ENCODE measurements at places on chromosomes 2 and 18.

DNA sequence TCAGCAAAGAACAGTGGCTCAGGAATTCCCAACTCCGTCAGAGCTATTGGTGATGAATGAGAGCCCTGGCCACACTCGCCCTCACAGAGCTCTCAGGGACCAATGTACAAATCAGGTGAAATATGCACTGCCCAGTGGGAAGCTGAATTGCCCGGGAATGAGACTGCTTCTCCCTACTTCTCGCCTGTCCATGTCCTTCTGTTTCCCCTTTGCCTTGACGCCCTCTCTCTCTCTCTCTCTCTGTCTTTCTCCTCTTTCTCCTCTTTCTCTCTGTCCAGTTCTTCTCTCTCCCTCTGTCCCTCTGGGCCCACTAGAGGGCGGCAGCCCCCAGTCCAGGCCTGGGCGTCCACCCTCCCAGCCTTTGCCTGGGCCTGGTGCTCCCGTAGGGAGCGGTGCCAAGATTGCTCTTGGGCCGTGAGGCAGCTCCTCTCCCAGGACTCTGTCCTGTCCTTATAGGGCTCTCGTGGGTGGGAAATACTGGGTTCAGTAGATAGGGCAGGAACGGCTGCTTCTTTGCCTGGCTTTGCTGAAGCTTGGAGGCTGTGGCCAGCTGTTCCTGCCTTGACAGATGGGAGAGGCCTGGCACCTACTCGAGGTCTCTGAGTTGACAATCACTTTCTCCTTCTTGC is 28.4 kb upstream of the PUM2 start:
- no peak for DNase-seq

DNA sequence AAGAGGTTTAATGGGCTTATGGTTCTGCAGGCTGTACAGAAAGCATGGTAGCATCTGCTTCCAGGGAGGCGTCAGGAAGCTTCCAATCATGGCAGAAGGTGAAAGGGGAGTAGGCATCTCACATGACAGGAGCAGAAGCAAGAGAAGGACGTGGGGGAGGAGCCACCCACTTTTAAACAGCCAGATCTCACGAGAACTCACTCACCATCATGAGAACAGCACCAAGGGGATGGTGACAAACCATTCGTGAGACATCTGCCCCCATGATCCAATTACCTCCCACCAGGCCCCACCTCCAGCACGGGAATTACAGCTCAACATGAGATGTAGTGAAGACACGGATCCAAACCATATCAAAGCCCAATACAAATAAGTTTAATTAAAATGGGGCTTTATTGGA is 113.8 kb downstream of the ATL2 start:
- DNase-seq, result no peak

DNA sequence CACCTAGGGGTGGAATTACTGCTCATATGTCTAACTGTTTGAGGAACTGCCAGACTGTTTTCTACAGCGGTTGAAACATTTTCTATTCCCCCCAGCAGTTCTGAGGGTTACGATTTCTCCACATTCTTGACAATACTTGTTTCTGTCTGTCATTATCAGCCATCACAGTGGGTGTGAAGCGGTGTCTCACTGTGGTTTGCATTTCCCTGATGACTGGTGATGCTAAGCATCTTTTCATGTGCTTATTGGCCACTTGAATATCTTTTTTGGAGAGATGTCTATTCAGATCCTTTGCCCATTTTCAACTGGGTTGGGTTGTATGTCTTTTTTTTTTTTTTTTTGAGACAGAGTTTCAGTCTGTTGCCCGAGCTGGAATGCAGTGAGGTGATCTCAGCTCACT is 63.0 kb downstream of the ADNP2 start:
- DNase-seq, result no peak

DNA sequence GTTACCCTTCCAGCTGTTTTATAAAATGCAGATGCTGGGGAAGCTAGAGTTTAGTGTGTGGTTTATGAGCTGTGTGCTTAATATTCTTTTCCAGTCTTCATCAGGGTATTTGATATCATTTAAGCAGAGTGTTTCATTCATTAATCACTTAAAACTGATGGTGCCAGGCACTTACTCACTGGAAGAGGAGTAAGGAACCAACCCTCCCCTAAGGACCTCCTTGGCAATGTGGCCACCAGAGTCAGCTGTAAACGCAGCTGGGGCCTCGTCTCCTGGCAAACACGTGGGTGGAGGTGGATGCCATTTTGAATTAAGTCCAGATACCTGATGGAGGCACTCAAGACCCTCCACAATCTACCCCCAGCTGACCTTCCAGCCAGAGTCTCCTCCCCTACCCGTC is 331.6 kb downstream of the CLIP4 start:
- DNase-seq, result no peak

GRCh38 chr2:68709421-68709911 is 25.1 kb upstream of the ARHGAP25 start:
- no peak for DNase-seq

DNA sequence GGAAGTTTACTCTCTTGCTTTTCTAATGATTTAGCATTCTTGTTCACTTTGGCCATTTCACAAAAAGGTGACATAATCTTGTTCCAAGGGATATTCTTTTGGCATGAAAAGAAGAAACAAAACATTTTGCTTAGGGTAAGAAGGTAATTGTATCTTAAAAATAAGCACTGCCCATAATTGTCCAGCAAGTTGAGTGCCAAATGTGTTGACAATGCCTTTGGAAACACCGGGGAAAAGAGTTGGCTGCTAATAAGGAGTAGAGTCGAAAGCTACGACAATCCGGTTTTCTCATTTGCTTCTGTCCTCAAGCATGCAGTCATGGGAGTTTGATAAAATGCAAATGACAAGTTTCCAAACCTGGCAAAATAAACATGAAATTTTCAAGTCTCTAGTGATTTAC is 27.3 kb downstream of the ITGAV start:
- DNase-seq, result no peak

DNA sequence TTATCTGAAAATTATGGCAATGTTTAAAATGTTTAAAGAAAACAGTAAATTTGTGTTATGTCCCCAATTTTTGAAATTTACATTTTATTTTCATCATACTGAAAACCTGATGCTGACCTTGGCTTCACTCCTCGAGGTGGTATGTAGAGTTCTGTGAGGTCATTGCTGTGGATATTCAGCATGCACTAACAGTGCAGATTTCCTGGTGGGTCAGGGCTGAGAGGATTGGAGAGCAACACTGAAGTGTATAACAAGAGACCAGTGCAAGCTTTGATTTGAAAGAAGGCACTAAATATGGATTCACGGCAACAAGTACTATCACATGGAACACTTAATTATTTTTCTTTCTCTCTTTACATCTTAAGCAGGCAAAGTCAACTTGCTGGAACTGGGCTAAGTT is 134.1 kb downstream of the SLC8A1 start:
- DNase-seq, result no peak

DNA sequence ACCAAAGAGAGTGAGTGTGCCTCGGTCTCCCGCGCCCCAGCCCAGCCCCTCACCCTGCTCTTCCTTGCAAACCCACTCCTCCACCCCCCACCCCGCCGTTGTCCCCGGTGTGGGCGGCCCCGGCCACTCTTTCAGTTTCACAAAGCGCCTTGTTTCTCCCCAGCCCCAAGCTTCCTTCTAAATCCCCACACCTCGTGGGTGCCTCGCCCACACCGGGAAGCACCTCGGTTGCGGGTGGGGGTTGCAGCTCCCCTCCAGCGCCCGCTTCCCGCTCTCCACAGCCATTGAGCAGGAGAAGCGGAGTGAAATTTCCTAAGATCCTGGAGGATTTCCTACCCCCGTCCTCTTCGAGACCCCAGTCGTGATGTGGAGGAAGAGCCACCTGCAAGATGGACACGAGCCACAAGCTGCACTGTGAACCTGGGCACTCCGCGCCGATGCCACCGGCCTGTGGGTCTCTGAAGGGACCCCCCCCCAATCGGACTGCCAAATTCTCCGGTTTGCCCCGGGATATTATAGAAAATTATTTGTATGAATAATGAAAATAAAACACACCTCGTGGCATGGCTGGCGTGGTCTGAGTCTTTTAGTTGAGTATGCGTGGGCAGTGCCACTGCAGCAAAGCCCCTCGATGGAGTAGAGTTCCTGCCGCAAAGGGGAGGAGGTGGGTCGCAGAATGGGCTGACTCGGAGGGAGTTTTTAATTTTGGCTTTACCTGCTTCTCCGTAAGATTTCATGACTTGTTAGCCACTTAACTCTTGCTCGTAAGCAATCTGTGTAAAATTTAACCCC is 848 bp downstream of the TMSB10 start:
- DNase-seq, result peak; percentile 70

GRCh38 chr2:177147834-177148445 is 64.7 kb upstream of the HNRNPA3 start:
- DNase-seq, result no peak

DNA sequence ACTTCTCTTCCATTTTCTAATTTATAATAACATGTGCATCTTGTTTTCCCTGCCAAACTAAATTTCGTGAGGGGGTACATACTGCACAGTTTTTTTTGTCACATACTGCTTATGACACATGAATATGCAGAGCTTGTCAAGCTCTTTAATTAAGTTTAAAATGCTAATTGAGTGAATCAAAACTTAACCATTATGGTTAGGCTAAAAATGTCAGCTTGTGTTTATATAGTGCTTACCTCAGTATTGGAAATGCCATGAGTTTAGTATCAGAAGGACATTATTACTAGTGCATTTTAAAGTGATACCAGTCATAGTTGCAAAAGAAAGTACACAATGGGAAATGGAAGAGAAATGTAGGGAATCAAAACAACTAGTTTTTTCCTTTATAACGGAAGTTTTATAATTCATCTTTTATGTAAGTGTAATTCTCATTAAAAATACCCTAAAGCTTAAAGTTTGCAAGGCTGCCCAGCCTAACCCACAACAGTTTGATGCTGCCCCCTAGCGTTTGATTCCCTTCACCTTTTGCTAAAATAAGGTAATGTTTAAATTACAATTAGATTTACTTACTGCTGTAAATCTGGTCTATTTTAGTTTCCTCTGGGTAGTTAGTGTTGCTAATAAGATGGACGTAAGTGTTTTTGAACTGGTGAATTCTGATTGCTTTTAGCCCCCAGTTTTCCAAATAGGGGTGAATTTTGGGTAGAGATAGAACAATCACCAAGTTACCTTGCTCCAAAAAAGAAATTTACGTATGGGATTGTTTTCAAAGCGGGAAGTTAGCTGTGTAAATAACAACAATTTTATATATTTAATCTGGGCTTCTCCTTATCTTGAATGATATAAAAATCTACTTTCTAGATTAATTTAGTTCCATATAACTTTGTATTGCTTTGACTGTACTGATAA is 3.2 kb downstream of the SLC39A10 start:
- peak; percentile 55 for DNase-seq

GRCh38 chr2:101467306-101467705 is 7.6 kb downstream of the RFX8 start:
- DNase-seq, result no peak

- no peak for DNase-seq
Measured at GRCh38 chr2:217035967-217036366, 176.1 kb upstream of the TNP1 start.

DNA sequence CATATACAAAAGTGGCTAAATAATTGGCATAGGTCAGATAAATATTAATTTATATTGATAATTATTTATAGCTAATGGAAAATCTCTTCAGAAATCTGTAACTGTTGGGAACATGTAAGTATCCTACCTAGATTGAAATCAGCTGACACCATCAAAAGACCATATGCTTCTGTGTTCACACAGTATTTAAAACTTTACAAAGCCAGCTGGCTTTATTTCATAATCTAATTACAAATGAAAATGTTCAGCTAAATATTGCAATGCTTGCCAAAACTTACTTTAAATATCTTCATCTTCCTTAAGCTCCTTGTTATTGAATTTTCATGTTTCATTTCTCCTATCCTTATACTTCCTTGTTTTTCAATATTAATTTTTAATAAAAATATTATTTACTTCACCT is 190.9 kb upstream of the DOK6 start:
- DNase-seq, result no peak

DNA sequence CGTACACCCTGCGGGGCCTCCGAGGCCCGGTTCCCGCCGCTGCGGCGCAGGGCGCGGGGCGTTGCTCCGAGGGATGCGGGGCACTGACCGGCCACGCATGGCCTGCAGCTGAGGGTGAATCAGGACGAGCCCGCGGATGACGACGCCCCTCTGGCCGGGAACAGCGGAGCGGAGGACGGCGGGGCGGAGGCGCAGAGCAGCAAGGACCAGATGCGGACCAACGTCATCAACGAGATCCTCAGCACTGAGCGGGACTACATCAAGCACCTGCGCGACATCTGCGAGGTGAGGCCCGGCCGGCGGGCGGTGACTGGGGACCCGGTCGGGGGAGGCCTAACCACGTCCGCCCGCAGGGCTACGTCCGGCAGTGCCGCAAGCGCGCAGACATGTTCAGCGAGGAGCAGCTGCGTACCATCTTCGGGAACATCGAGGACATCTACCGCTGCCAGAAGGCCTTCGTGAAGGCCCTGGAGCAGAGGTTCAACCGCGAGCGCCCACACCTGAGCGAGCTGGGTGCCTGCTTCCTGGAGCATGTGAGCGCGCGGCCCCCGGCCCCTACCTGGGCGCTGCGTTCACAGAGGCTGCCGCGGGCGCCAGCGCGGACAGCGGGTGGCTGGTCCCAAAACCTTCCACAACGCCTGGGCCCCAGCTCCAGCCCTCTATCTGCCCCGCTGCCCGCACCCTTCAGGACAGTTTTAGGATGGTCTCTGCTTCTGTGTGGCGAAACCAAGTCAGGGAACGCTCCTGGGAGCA is 53.2 kb downstream of the FAM168B start:
- DNase-seq, result peak; percentile 62

GRCh38 chr18:65623676-65624075 is 127.1 kb upstream of the CDH7 start:
- DNase-seq, result no peak

- DNase-seq, result no peak
Measured at GRCh38 chr2:157305723-157306110, 19.9 kb downstream of the ERMN start.

DNA sequence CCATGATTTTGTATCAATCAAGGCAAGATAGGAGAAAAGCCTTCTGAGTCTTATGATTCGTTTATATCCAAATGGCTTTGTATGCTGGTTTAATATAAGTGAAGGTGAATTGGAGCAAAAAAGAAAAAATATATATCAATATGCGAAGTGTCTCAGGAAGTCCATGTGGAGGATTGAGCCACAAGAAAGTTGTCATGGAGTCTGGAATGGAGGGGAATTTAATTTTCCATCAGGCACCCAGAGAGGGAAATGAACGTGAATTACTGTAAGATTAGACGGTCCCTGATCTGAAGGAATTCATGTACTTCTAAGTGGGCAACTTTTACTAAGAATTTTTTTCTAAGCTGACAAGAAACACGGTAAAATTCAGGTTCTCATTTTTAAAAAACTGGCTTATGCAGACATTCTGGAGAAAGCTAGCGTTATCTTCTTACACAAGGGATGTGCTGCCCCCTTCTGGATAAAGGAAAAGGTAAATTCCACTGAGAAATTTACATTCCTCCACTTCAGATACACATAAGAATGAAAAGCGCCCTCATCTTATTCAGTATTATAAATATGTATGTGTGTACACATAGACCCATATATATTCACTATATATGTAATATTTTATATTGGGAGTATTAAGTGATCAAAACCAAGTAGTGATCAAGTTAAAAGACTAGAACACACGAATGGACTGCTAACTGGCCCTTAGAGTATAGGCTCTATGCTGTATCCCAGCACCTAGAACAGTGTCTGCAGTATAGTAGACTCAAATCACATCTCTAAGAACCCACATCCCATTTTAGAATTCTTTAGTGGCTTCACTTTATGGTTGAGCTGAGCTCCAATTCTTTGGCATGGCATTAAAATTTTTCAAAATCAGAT is 289.0 kb upstream of the TFPI start:
- peak; percentile 25 for DNase-seq
